Activated CD4-positive, alpha-beta T cell treated with anti-CD3 and anti-CD28 coated beads for 36 hours (primary cell): ENCODE measurements at places on chromosomes 11 and 22. TPM values are rescaled to one million over a fixed set of nuclear protein-coding genes. Genes with fewer than 3 reads are reported as not detected.

- DNase-seq: no peak
- H3K27ac ChIP-seq: no peak overlapping the region
- H3K4me3 ChIP-seq: no peak overlapping the region
Measured at GRCh38 chr11:28139841-28140415, 31.7 kb downstream of the METTL15 start.

- peaks cover 69% of the 10 kb centered on the region for H3K36me3 ChIP-seq
- H3K4me3 ChIP-seq: no peak overlapping the region
- no peak for DNase-seq
- no peak overlapping the region for H3K27ac ChIP-seq
- peaks cover 42% of the 10 kb centered on the region for H3K4me1 ChIP-seq
Measured at GRCh38 chr11:121580154-121580553, 127.4 kb upstream of the SORL1-AS1 start.

Gene HEPN1
- total RNA-seq: not detected

Gene EHF
- total RNA-seq: 0.25 TPM

DNA sequence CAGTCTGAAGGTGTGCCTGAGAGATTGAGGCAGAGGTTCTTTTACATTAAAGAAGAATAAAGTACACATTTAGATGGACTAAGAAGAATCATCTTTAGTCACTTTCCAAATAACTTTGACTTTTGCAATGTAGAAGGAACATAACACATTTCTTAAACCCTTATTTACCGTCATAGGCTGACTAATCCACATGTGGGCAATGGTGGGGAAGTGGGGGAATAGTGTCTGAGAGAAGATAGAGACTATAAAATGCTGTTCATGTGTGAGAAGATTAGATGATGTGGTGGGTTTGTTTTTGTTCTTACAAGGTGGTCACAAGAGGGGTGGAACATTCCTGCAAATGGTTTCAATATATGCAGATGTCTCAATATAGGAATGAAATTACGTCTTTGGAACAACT lies 1.8 kb downstream of the MS4A4A start:
- no peak overlapping the region for H3K4me3 ChIP-seq
- peaks cover 9% of the 10 kb centered on the region for H3K27me3 ChIP-seq
- H3K27ac ChIP-seq: no peak overlapping the region
- no peak for DNase-seq
- H3K36me3 ChIP-seq: no peaks in the 10 kb centered on the region
- H3K4me1 ChIP-seq: no peaks in the 10 kb centered on the region

Gene APOBEC3B
- 8.5 TPM for total RNA-seq

Gene NLRP14
- 0.11 TPM for total RNA-seq

Gene ACR
- total RNA-seq: not detected

- H3K4me3 ChIP-seq: peak overlapping the region; percentile 96
- no peak for DNase-seq
- no peaks in the 10 kb centered on the region for H3K27me3 ChIP-seq
- peaks cover 27% of the 10 kb centered on the region for H3K36me3 ChIP-seq
- H3K27ac ChIP-seq: peak overlapping the region; percentile 76
- H3K4me1 ChIP-seq: peaks cover 31% of the 10 kb centered on the region
Measured at GRCh38 chr11:33162831-33163230, 1.6 kb upstream of the CSTF3 start.

DNA sequence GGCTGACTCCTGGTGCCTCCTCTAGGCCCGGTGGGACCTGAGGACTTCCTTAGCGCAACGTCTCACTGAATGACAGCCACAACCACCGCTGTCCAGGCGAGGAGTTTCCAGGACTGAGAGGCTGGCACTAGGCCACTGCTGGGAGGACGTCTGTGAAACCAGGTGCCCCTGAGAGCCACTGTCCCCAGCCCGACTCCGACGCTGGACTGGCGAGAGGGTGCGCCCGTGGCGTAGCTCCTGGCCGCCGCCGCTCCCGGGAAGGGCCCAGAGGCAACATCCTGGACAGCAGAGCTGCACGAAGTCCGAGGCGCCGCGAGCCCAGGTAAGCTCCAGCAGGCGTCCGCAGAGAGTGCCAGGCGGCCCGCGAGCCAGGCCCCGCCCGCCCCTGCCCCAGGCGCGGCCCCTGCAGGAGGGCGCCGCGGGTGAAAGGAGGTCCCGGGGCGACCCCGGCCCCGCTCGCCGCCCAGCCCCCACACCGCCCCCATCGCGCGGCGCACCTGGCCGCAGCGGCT lies 525 bp downstream of the DGCR2 start:
- H3K4me1 ChIP-seq: peaks cover 48% of the 10 kb centered on the region
- DNase-seq: peak; percentile 60
- peak overlapping the region; percentile 80 for H3K4me3 ChIP-seq
- peak overlapping the region; percentile 56 for H3K27ac ChIP-seq

DNA sequence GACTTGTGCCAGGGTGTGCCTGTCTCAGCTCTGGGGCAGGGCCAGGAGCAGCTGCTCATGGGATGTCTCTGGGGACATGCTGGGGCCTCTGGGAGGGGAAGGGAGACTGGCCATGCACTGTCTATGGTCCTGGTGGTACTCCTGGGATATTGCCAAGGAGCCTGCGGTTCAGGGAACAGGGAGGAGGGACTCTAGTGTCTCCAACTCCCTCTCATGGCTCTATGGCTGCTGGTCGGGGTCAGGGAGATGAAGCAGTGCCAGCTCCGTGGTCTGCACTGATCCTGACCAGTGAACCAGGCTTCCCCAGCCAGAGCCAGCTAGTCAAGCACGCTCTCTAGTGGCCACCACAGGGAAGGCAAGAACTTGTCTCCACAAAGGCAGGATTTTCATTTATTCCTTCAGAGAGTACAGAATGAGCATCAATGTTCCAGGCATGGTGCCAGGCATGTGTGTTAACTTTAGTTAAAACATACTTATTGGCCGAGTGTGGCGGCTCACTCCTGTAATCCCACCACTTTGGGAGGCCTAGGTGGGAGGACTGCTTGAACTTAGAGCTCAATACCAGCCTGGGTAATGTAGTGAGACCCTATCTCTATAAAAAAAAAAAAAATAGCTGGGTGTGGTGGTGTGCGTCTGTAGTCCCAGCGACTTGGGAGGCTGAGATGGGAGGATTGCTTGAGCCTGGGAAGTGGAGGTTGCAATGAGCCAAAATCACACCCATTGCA lies 2.5 kb upstream of the BEST1 start:
- H3K4me3 ChIP-seq: no peak overlapping the region
- no peak overlapping the region for H3K27ac ChIP-seq
- no peaks in the 10 kb centered on the region for H3K36me3 ChIP-seq
- DNase-seq: peak; percentile 84
